ENCODE measurements at places on chromosomes 7 and 10. TPM values are rescaled to one million over a fixed set of nuclear protein-coding genes. Genes with fewer than 3 reads are reported as not detected.

- H3K4me1 ChIP-seq = peaks cover 22% of the 10 kb centered on the region
- H3K27me3 ChIP-seq = no peaks in the 10 kb centered on the region
- peaks cover 95% of the 10 kb centered on the region for H3K36me3 ChIP-seq
- H3K27ac ChIP-seq = peak overlapping the region; percentile 69
Observed at GRCh38 chr7:6161463-6162330, 110.7 kb downstream of the CYTH3 start.

DNA sequence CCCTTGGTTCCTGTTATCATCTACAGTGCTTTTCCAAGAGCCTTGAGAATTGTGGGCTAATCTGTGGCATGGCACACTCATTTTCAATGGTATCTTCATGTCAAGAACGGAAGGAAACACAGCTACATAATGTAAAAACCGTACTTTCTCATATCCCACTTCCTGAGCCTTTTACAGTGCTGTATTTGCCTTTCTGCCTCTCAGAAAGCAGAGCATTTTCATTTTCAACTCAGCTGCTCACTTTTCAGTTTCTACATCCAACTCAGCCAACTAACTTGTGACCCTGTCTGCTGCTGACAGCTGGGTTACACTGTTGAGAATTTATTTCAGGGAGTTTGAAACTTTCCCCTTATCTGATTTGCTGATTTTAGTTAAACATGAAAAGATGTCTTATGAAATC is 875.8 kb upstream of the KCND2 start:
- DNase-seq = no peak
- H3K36me3 ChIP-seq = no peaks in the 10 kb centered on the region
- H3K4me1 ChIP-seq = no peaks in the 10 kb centered on the region
- H3K4me3 ChIP-seq = no peak overlapping the region

DNA sequence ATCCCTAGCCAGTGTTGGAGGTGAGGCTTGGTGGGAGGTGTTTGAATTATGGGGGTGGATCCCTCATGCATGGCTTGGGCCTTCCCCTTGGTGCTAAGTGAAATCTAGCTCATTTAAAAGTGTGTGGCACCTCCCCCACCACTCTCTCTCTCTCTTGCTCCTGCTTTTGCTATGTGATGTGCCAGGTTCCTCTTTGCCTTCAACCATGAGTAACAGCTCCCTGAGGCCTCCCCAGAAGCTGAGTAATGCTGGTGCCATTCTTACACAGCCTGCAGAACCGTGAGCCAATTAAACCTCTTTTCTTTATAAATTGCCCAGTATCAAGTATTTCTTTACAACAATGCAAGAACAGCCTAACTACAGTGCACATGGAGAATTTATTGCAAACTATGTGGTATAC is 188.8 kb upstream of the POT1 start:
- DNase-seq = no peak
- H3K27me3 ChIP-seq = no peaks in the 10 kb centered on the region
- H3K36me3 ChIP-seq = no peaks in the 10 kb centered on the region
- no peak overlapping the region for H3K4me3 ChIP-seq

DNA sequence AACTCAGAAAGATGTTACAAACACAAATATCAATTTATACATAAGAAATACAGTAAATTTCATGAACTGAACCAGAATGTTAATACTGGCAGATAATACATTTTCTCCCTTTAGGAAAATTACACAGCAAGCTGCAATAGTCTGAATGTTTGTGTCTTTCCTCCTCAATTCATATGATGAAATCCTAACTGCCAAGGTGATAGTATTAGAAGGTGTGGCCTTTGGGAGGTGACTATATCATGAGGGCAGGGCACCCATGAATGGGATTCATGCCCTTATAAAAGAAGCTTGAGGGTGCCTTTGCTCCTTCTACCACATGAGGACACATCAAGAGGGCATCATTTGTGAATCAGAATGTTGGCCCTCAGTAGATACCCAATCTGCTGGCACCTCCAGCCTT is 64.3 kb upstream of the GPR22 start:
- no peaks in the 10 kb centered on the region for H3K27me3 ChIP-seq
- no peak overlapping the region for H3K27ac ChIP-seq
- no peak for DNase-seq
- no peaks in the 10 kb centered on the region for H3K4me1 ChIP-seq

- peaks cover 11% of the 10 kb centered on the region for H3K4me1 ChIP-seq
- H3K36me3 ChIP-seq = no peaks in the 10 kb centered on the region
- no peak overlapping the region for H3K27ac ChIP-seq
Observed at GRCh38 chr10:34607894-34608293, 207.2 kb downstream of the PARD3 start.

DNA sequence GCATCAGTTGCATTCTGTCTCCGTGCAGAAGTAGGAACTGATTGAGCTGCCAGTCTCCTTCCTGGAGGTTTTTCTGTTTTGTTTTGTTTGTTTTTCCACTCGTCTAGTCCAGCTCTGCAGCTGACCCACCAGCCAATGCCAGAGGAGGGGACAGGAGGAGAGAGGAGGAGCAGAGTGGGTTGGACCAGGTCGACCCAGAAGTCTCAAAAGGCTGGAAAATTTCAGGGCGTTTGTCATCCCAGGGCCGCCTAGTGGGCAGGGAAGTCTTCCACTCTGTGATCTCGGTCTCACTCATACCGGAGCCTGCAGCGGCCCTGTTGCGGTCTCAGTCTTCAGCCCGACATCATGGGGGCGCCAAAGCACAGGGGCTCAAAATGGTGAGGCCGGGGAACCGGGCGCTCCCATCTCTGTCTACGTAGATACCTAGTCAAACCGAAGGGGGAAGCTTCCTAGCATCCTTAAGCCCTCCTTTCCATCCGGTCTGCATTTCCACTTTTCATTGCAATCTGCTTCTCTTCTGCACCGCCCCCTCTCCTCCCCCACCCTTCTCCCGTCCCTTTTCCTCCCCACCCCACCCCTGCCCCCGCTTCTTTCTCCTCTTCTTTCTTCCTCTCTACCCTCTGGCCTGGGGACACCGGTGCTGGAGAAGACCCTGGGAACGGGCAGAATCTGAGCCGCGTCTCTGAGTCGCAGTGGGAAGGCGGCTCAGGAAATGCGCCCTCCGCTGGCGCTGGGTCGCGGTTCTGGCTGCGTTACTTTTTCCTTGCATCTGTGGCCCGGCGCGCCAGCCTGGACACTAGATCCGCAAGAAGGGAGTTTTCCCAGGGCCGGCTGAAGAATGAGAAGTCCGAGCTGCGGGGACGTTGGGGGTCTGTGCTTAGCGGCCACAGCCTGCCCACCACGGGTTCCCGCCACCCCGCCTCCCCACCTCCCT is 16.2 kb upstream of the PAX2 start:
- peaks cover 32% of the 10 kb centered on the region for H3K4me1 ChIP-seq
- H3K36me3 ChIP-seq = no peaks in the 10 kb centered on the region
- H3K27me3 ChIP-seq = peaks cover 93% of the 10 kb centered on the region
- no peak overlapping the region for H3K27ac ChIP-seq
- H3K4me3 ChIP-seq = peak overlapping the region; percentile 30
- peak; percentile 32 for DNase-seq

GRCh38 chr10:101848894-101849351 is 5.3 kb upstream of the KCNIP2 start:
- DNase-seq = no peak
- H3K27ac ChIP-seq = no peak overlapping the region
- H3K27me3 ChIP-seq = no peaks in the 10 kb centered on the region
- H3K4me3 ChIP-seq = no peak overlapping the region
- peaks cover 72% of the 10 kb centered on the region for H3K36me3 ChIP-seq

DNA sequence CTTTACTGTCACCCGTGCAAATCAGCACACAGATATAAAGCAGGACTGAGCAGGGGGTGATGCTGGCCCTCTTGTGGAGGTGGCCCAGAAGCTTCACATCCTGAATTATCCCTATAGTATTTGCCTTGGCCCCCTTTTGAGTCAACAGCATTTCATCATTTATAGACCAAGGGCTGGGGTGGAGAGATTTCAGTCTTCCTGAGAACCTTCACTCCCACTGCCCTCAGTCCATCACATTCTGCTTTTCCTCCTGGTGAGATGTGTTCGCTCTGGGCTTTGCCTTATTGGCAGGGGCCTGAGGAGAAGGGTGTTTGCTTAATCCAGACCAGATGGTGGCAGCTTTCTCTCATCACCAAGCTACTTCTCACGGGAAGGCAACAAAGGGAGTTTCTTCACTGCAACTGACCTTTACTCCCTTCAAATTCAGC is 47.7 kb downstream of the NOC3L start:
- peak; percentile 43 for DNase-seq
- no peak overlapping the region for H3K27ac ChIP-seq
- H3K36me3 ChIP-seq = peaks cover 27% of the 10 kb centered on the region
- H3K4me1 ChIP-seq = no peaks in the 10 kb centered on the region
- no peak overlapping the region for H3K4me3 ChIP-seq
- no peaks in the 10 kb centered on the region for H3K27me3 ChIP-seq

- peaks cover 82% of the 10 kb centered on the region for H3K4me1 ChIP-seq
- peaks cover 9% of the 10 kb centered on the region for H3K36me3 ChIP-seq
- peak overlapping the region; percentile 97 for H3K27ac ChIP-seq
Observed at GRCh38 chr7:137985253-137985896, 16.5 kb downstream of the CREB3L2 start.

DNA sequence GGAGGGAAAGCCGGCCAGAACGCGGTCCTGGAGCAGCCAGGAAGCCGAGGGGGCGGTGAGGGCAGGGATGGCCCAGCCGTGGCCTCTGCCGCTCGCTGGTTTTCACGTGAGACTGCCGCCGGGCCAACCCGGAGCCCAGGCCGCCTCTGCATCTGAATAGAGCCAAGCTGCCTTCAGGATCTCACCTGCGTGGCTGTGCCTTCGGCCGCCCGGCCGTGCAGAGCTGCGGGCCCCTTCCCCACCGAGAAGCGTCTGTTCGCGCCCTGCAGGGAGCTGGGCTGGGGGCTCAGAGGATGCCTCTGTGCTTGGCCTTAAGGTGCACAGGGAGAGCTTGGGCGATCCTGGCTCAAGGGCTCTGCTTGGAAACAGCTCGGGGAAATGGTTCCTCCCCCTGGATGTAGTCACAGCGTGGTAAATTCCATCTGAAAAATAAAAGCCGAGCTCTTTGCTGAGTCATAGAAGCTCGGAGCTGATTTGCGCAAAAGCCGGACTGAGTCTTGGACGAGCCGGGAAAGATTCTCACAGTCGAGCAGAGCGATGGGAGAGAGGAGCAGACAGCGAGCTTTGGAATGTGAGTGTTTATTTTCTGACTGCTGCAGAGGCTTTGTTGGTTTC is at the start of gene JAKMIP3:
JAKMIP3 (plus strand) TSS at position 456 of the 615 bp plus-strand sequence. CDS start 38,863 bp downstream, outside the sequence.
- H3K27me3 ChIP-seq = no peaks in the 10 kb centered on the region
- peak; percentile 86 for DNase-seq
- peak within 1 kb of the TSS; percentile 55 for H3K4me3 ChIP-seq
- H3K4me1 ChIP-seq = peaks cover 5% of the 10 kb centered on the region
- no peaks in the 10 kb centered on the region for H3K36me3 ChIP-seq

- H3K4me3 ChIP-seq = no peak overlapping the region
- H3K27ac ChIP-seq = peak overlapping the region; percentile 78
- no peaks in the 10 kb centered on the region for H3K27me3 ChIP-seq
- H3K36me3 ChIP-seq = no peaks in the 10 kb centered on the region
- peaks cover 16% of the 10 kb centered on the region for H3K4me1 ChIP-seq
Observed at GRCh38 chr7:73900286-73900685, 39.3 kb downstream of the TMEM270 start.

- no peaks in the 10 kb centered on the region for H3K4me1 ChIP-seq
- no peaks in the 10 kb centered on the region for H3K27me3 ChIP-seq
- no peak overlapping the region for H3K4me3 ChIP-seq
- DNase-seq = no peak
- H3K27ac ChIP-seq = no peak overlapping the region
- H3K36me3 ChIP-seq = no peaks in the 10 kb centered on the region
Observed at GRCh38 chr10:128386816-128387604, 260.8 kb upstream of the MKI67 start.

- H3K27me3 ChIP-seq = no peaks in the 10 kb centered on the region
- no peak overlapping the region for H3K27ac ChIP-seq
- no peaks in the 10 kb centered on the region for H3K36me3 ChIP-seq
- no peak for DNase-seq
- no peak overlapping the region for H3K4me3 ChIP-seq
Observed at GRCh38 chr10:65723525-65723924, 1202.3 kb upstream of the LRRTM3 start.

DNA sequence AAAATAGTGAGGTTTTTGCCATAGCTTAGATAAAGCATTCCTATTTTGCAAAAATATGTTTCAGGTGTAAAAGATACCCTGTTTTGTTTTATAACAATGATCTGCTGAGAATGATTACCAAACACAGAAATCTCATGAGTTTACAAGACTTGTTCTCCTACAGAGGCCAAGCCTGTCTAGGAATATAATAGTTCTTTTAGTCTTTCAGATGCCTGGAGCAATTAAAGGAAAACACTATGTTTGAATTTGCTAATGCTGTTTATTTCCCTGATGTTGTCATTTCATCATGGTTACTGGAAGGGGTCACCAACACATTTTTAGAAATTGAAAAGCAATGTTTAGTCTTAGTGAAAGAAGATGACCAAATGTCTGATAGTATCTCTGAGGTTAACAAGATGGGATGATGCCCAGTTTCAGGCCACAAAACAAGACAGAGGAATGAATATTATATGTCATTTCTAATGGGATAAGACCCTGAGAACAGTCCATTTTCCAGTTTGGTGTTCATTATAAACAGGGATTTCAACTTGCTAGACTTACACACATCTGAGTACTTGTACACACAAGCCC is 559.9 kb downstream of the INHBA start:
- H3K27ac ChIP-seq = no peak overlapping the region
- no peaks in the 10 kb centered on the region for H3K27me3 ChIP-seq
- no peaks in the 10 kb centered on the region for H3K36me3 ChIP-seq

- peaks cover 18% of the 10 kb centered on the region for H3K4me1 ChIP-seq
- DNase-seq = no peak
- H3K27ac ChIP-seq = no peak overlapping the region
- peaks cover 12% of the 10 kb centered on the region for H3K27me3 ChIP-seq
- no peak overlapping the region for H3K4me3 ChIP-seq
Observed at GRCh38 chr10:42935466-42935865, 141.4 kb upstream of the RET start.

DNA sequence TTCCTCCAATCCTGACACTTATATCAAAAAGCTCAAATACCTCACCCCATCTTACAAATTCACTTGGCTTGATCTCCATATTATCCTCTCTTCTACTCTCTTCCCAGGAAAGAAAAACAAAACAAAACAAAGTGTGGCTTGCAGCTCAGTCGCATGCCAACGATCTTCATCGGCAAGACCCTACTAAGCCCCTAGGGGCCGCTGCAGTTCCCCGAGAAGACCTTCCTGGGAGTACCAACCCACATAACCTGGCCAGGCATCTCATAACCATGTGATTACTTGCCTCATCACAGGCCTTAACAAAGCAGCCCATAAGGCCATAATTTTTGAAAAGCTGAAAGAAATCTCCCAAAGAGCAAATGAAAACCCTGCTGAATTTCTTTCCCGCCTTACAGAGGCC is 103.7 kb downstream of the ZNF92 start:
- no peak overlapping the region for H3K4me3 ChIP-seq
- H3K36me3 ChIP-seq = no peaks in the 10 kb centered on the region
- peak; percentile 10 for DNase-seq
- no peak overlapping the region for H3K27ac ChIP-seq

GRCh38 chr10:7649673-7650300 is 17.0 kb downstream of the ITIH5 start:
- H3K27me3 ChIP-seq = no peaks in the 10 kb centered on the region
- no peaks in the 10 kb centered on the region for H3K36me3 ChIP-seq
- H3K4me1 ChIP-seq = no peaks in the 10 kb centered on the region
- no peak overlapping the region for H3K4me3 ChIP-seq
- no peak overlapping the region for H3K27ac ChIP-seq

- peak; percentile 93 for DNase-seq
- H3K27ac ChIP-seq = peak overlapping the region; percentile 99
- H3K4me3 ChIP-seq = peak overlapping the region; percentile 93
- H3K36me3 ChIP-seq = no peaks in the 10 kb centered on the region
- H3K27me3 ChIP-seq = no peaks in the 10 kb centered on the region
Observed at GRCh38 chr10:79070606-79071395, 2.0 kb downstream of the ZMIZ1 start.

Gene CRTAC1
- total RNA-seq = 7.2 TPM

Gene CCL24
- total RNA-seq = not detected

Gene AOAH
- not detected for total RNA-seq

Gene OPALIN
- not detected for total RNA-seq

Gene MKX
- 1.6 TPM for total RNA-seq

Gene KCNH2
- total RNA-seq = 4.5 TPM

Gene DPYSL4
- total RNA-seq = 2.0 TPM

Gene CUZD1
- 0.58 TPM for total RNA-seq

Gene TRIM50
- total RNA-seq = 69.4 TPM
